T-cell (primary cell): ENCODE measurements at places on chromosomes 1 and 21.

- no peak for DNase-seq
Measured at GRCh38 chr1:20981915-20982314, 194.8 kb downstream of the EIF4G3 start.

DNA sequence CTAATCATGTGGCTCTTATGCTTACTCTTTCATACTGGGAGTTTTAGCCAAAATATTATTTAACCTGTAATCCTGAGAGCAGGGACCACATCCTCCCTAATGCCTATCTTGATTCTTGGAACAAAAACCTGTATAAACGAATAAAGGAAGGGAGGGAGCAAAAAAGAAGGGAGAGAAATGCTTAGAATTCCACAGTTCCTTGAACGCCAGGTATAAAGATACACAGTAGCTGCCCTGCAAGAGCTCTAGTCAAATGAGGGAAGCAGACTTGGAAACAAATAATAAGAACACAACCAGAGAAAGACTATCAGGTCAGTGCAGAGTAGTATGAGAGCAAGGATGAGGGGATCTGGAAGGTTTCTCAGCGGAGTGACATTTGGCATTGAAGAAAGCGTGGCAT is 116.3 kb downstream of the SLC30A10 start:
- DNase-seq: no peak

- DNase-seq: no peak
Measured at GRCh38 chr1:6208723-6209660, 3.1 kb downstream of the RNF207 start.

GRCh38 chr1:169387399-169387798 is 19.4 kb downstream of the BLZF1 start:
- no peak for DNase-seq

- no peak for DNase-seq
Measured at GRCh38 chr1:94719926-94720793, 100.0 kb upstream of the SLC44A3 start.

DNA sequence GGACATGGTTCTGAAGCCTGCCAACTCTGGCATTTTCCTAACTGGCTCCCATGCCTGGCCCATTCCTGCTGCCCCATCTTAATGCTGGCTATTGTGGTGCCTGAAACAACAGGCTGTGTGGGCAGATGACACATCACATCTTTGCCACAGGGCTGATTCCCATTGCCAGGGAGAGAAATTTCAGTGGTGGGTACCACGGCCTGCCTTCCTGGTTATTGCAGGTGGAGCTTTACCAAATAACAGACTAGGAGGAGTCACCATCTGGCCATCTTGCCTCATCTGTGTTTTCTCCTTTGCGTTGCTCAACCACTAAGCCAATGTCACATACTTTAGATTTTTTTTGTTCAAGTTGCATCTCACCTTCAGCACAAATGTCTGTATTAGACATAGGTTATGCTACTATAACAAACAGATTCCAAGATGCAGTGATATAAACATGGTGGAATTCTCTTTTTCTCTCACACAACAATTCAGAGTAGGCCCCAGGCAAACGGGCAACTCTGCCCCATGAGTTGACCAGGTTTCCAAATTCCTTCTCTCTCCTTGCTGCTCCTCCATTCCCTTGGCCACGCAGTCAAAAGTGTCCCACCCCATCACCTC is 14.1 kb downstream of the CDA start:
- no peak for DNase-seq

DNA sequence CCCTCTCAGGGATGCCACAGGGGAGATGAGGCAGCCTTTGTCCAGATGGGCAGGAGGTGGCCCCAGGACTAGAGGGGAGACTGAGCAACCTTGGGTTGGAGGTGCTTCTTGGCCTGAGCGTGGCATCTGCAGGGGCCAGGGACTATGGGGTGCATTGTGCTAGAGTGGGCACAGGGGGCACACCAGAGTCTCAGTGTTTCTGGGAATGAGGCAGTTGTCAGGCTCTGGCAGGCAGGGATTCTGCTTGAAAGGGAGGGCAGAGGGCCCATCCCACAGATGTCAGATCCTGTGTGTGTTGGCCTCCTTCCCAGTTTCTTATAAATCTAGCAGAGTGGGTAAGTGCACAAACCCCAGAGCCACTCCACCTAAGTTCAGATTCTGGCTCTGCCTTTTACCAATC is 13.7 kb downstream of the LGR6 start:
- no peak for DNase-seq

GRCh38 chr1:44976252-44976651 is 10.1 kb downstream of the EIF2B3 start:
- DNase-seq: no peak

DNA sequence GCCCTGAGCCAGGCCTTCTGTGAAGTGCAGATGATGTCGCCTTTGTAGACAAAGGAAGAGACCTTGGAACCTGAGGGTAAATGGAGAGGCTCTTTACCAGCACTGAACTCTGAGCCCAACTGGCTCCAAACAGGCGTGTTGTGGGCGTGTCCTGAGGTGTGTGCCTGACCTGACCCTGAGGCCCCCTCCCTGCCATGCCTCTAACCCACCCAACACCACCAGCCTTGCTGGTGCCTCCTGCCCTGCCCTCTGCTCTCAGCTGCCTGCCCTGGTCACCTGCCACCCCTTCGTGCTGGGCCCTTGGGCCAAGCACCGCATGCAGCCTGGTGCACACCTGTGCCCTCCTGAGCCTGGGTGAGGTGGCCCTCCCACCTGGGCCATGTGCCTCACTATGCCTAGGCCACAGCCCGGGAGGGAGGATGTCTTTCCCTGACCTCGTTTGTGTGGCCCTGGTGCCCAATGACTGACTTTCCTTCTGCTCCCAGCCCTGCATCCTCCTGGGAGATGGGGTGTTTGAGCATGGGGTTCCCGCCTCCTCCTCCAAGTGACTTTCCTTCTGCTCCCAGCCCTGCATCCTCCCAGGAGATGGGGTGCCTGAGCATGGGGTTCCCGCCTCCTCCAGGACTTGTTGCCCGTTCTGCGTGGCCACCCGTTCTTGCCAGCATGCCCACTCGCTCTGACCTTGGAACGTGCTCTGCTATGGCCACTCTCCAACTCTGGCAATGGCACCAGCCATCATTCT is 157.0 kb downstream of the PCBP3 start:
- DNase-seq: no peak

- no peak for DNase-seq
Measured at GRCh38 chr1:54297596-54298283, 97.8 kb downstream of the MRPL37 start.

GRCh38 chr1:198212675-198213074 is 55.9 kb downstream of the NEK7 start:
- no peak for DNase-seq

DNA sequence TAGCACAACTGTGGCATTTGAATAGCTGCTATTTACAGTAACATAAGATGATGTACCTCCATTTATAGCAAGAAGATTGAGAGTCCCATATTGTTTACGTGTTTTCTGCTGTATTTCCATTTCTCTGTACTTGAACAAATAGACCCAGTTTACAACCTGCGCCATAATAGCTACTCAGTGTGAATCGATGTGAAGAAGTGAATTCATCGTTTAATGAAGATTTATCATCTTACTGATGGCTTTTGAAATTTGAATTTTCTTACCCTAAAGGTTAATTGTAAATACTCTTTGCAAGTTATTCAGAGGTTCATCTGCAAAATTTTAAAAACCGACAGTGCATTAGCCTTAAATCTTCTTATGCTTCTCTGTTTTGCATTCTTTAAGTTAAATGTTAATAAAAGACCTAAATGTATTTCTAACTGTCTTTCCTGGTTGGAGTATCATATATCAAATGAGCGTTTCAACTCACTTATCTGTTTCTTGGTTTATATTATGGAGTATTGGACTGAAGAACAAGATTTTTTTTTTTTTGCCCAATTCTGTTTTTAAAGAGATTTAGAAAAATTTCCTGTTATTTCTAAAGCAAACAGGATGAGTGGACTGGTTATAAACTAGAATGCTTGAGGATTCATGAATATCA is 2.2 kb downstream of the MACO1 start:
- no peak for DNase-seq

GRCh38 chr1:245972476-245972875 is 534.6 kb downstream of the SMYD3 start:
- no peak for DNase-seq

DNA sequence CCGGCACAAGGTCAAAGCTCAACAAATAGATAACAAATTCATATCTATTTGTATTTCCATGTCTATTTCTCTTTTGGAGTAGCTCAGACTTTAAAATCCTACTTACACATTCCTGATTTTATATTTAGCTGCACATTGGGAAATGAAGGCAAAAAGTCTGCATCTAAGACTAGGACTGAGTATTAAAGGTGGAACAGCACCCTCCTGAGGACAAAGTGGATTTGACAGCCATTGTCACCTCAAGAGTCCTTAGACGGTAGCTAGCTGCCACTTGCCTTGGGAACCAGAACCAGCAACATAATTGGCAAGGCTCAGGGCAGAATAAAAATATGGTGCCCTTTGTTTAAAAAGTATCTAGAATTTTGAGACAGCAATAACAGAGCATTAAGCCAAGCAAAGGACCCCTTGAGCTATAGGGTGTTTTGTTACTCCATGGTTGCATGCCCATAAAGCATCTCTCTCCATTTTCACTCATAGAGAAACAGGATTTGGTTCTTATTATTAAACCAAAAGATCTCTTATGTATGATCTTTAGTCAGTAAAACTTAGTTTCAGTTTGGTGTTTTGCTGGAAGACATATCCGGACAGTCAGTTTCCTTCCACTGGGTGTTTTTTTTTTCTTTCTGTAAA is 30.0 kb upstream of the SGIP1 start:
- no peak for DNase-seq

DNA sequence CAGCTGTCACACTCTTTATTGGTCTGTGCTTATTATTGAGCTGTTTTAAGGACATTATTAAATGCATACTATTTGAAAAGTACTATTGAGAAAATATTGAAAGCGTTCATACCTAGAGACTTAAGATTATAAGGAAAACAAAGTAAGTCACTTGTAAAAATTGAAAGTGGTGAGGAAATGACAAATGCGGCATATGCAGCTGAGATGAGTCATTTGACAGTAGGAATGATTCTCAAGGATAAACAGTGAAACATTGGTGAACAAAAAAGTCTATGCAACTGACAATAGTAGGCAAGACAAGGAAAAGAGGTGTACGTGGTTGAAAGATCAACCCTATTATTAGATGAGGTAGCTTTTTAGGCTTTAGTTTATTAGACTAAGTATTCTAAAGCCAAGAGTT is 82.6 kb upstream of the MAP10 start:
- DNase-seq: no peak
